ENCODE measurements at places on chromosomes 7 and 10.

DNA sequence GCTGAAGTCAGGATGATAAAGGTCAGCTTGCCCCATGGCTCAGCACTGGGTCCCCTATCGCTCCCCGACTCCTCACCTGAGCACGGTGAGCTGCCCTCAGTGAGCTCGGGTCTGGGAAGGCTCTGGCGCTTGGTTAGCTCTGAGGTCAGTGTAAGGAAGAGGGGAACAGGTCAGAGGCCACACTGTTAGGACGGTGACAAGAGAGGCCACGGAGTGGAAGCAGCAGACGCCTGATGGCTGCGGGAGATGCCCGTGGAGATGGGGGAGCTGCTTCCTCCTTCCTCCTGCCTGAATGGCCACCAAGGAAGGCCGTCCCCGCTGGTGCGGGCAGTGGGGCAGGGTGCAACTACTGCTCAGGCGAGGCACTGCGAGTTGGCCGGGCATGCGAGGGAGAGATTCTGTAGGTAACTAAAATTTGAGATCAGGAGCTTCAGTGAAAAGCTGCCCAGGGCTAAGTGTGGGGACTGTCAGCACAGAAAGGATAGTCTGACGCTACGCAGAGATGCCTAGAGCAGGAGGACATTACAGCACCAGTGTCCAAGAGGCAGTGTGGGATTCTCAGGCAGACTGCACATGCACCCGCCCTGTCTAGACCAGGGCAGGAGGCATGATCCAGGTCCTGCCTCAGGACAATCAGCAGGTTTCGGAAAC is 231.3 kb upstream of the GRB10 start:
- no peak for DNase-seq

DNA sequence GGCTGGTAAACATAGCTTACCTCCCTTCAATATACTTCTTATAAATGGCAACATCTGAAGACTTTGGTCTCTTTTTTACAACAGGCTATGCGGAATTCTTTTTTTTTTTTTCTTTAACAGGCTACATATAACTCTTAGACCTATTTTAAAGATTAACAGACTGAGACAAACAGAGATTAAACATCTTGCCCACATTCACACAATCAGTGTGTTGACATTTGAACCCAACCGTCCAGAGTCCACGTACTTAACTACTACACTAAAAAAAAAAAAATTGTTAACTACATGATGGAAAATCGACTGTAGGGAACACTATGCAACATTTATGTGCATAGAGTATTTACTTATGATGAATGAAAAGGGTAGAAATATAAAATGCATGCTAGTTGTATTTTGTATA is 298.5 kb downstream of the ELMO1 start:
- no peak for DNase-seq

GRCh38 chr10:92404612-92405418 is 113.8 kb downstream of the MARCHF5 start:
- no peak for DNase-seq

DNA sequence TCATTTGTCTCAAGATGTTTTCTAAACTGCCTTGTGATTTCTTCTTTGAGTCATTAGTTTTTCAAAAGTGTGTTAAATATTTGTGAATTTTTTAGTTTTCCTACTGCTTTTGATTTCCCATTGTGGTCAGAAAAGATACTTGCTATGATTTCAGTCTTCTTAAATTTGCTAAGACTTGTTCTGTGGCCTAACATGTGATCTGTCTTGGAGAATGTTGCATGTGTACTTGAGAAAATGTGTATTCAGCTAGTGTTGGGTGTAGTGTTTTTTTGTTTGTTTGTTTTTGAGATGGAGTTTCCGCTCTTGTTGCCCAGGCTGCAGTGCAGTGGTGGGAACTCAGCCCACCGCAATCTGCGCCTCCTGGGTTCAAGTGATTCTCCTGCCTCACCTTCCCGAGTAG is 28.6 kb downstream of the BMPR1A start:
- no peak for DNase-seq

- DNase-seq, result no peak
Measured at GRCh38 chr10:117945651-117946050, 101.1 kb downstream of the RAB11FIP2 start.

- DNase-seq, result no peak
Measured at GRCh38 chr7:36131026-36131425, 22.0 kb upstream of the EEPD1 start.

DNA sequence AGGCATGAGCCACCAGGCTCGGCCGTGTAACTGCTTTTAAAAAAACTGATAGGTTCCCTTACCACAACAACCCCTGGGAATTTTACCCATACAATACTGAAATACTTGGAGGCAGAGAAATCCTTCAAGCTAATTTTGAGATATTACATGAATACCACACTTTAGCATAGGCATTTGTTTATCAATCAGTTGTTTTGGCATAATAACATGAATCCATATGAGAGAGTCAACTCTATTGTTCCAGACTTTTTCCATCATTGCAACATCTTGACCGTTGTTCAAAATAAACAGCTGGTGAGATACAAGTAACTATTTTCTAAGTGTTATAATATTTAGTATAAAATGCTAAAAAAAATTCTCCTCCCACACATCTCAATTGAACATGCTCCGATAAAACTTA is 36.8 kb downstream of the LAMB4 start:
- no peak for DNase-seq

- no peak for DNase-seq
Measured at GRCh38 chr7:21092766-21093702, 306.3 kb upstream of the SP8 start.

DNA sequence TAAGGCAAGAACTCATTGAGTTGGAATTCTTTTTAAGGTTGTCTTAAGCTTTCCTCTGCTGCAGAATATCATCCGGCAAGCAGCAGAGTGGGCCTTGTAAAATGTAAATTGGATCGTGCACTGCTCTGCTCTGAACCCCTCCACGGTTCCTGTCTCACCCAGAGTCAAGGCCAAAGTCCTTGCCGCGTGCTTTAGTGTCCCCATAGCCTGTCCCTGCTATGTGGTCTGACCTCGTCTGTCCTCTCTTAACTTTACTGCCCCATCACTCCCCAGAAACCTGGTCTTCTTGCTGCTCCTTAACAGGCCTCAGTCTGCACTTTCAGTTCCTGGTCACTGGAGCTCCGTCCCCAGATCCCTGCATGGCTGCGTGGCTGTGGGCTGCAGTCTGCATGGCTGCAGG is 121.6 kb upstream of the SDK1 start:
- DNase-seq, result no peak

GRCh38 chr7:157133304-157133703 is 5.4 kb upstream of the UBE3C start:
- DNase-seq, result no peak

GRCh38 chr7:27703181-27703580 is 36.8 kb upstream of the TAX1BP1 start:
- no peak for DNase-seq

DNA sequence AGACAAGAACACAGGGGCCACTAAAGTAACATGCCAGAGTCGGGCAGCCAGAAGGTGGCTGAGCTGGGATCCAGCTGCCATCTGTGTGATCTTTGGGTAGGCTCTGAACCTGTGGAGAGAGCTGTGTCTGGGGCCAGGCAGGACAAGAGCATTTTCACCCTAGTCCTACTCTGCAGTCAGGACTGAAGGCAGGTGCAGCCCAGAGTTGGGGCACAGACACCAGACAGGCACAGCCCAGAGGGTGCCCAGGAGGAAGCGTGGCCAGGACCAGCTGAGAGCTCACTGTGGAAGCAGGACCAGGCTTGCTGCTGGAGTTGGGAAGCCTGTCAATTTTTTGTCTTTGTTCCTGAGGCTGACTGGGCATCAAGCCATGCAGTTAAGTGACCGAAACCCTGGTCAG is 113.6 kb downstream of the ADCY1 start:
- DNase-seq, result no peak

DNA sequence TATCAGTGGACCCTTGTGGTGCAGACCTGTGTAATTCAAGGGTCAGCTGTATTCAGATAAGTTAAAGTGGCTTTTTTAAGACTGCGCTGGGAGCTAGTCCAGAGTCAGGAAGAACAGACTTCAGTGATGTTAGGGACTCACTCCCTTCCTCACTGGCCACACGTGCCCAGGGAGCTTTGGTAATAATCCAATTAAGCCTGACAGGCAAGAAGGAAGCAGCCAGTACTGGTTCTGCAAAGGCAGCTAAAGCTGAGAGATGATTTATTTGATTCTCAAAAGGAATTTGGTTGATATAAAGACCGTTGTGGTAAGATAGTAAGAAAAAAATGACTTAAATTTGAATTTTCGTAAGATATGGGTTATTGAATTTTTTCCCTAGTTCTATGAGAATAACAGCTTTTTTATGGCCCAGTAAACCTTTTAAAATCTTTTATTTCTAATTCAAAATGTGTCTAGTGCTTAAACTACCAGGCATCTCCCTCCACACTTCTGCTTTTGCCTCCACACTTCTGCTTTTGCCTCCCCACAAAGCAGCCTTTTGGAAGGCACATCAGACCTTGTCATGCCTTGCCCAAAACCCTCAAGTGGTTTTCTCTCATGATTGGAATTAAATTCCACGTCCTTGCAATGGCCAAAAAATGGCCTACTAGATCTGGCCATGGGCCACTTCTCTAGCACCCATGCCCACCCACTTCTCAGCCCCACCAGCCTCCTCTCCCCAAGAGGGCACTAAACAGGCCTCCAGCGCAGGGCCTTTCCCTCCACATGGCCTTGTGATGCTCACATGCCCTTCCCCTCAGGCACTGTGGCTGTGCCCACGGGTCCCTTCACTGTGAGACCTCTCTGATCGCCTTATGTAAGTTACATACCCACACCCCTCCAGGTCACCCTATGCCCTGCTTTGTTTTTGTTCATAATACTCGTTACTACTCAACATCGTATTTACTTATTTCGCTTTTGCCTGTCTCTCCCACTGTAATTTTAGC is 92.5 kb downstream of the POU6F2 start:
- no peak for DNase-seq

- DNase-seq, result no peak
Measured at GRCh38 chr7:101901661-101902491, 84.5 kb downstream of the CUX1 start.

- no peak for DNase-seq
Measured at GRCh38 chr10:105834261-105835059, 1193.4 kb downstream of the SORCS3 start.

DNA sequence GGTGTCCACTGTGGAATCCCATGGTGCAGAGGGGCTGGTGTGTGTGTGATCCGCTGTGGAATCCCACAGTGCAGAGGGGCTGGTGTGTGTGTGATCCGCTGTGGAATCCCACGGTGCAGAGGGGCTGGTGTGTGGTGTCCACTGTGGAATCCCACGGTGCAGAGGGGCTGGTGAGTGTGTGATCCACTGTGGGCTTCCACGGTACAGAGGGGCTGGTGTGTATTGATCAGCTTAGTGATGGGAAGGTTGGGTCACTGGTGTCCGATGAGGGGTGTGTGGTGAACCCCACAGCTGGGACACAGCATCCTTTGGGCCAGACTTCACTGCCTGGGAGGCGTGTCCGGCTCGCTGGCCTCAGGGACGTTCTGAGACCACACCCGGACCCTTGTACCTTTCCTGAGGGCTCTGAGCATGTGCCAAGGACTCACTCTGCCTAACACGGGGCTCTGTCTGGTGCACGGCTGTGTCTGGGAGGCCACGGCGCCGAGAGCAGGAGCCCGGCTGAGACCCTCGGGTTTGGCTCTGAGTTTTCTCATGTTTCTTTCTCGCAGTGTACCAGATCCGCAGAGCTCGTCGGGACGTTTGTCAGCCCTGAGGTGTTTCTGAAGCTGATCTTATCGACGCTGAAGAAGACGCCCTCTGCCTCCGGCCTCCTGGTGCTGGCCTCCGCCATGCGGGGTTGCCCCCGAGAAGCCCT is 29.3 kb upstream of the PRKAR1B start:
- DNase-seq, result no peak

- DNase-seq, result no peak
Measured at GRCh38 chr10:4343091-4343490, 482.9 kb upstream of the AKR1E2 start.

DNA sequence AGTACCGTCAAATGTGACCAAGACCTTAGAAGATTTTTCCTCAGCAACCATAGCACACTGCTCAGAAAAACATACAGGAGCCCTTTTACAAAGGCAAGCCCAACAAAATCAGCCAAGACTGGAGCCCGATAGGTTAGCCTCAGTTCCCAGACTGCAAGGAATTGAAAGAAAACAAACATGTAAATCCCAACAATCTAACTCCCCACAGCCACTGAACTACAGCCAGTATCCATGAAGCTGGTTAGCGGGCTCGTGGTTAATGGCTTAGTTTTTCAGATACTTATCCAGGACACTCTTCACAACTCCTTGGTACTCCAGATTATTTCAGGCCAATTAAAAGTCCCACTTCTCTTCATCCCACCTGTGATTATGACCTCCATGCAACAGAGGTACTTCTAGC is 201.6 kb downstream of the IPMK start:
- no peak for DNase-seq

DNA sequence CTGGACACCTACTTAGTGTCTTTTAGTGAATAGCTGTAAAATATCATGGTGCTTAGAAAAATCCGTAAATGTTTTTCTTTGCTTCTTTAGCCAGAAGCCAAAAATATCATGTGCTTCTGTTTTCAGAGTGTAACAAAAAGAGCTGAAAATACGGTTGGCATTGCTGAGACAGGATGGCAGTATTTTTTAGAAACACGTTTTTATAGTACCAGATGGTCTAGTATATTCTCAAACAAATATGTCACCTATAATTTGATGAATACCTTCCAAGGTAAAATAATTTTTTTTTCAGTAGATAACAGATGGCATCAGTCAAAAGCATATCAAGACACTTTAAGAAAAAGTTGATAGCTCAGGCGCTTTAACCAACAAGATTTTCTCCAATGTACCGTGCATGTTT is 326.6 kb downstream of the PHF14 start:
- no peak for DNase-seq

GRCh38 chr7:86914551-86914950 is 144.9 kb downstream of the ELAPOR2 start:
- no peak for DNase-seq

- no peak for DNase-seq
Measured at GRCh38 chr10:28408237-28408777, 105.4 kb upstream of the MPP7 start.

GRCh38 chr7:148587076-148587475 is 3.5 kb upstream of the C7orf33 start:
- DNase-seq, result no peak

DNA sequence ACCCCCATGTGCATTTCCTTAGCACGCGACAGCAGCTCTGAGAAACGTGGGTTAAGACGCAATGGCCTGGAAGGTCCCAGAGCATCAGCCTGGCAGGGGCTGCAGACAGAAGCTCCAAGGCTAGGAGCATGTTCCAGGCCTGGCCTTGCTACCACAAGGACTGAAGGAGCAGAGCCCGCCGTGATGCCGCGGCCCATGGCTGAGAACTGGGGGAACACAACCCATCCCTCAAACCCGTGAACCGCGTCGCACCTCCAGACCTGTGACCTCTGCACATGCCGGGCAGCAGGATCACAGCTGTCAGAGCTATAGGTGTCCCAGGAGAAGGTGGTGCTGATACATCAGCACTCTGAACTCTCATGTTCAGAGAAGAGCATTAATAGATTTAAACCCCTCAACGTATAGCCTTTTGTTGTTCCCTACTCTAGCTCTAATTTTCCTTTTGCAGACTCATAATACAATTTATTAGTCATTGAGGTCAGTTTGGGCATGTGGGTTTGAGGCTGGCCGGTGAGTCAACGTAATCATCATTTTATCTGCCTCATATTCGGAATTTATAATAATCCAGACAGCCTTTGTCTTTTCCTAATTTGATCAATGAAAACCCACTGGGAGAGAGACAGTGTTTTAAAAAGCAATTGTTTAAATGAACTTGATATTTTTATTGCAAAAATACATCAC is 222.5 kb upstream of the TCERG1L start:
- DNase-seq, result no peak
